ENCODE measurements at places on chromosomes 3 and 15.
A peak's percentile ranks its signal among the peaks of the same experiment; 100 is the strongest.

DNA sequence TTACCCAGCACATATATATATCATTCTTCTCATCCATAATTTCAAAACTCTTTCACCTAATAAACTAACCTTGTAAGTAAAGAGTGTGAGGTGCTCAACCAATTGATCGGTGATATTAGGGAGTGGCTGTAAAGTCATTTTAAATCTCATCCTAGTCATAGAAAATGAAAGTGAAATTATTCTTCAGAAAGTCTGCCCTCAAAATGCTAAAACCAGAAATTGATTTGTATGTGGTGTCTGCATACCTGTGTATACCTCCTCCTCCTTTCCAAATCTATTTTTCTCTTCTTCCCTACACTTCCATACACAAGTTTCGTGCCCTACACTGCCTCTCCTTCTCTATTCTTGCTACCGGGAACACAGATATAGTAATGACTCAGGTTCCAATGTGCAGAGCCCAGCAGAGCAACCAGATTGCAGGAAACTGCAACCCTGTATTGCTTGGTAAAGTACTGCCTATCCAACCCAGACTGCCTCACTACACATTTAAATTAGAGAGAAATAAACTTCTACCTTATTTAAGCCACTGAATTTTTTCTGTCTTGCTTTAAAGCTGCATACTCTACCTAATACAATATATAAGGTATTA is 7.4 kb upstream of the TBC1D5 start:
- DNase-seq = no peak

- DNase-seq = no peak
These were observed 1029.5 kb upstream of the NR2F2 start for GRCh38 chr15:95300958-95301357.

GRCh38 chr15:68576235-68576892 is 2.4 kb upstream of the CORO2B start:
- no peak for DNase-seq

DNA sequence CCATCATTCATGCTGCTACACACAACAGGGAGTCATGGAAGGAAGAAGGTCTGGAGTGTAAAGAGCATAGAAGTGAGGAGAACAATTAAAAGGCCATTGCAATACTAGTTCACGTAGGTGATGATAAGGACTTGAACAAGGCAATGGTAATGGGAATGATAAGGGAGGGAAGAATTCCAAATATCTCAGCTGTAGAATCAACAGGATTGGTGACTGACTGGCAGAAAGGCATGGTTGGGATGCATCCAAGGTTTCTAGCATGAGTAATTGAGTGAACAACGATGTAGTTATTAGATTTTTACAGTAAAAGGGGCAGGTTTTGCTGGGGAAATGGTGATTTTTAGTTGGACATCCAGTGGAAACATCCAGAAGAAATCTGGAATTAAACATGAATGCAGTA is 2.4 kb upstream of the SEC62 start:
- no peak for DNase-seq

GRCh38 chr3:42631620-42632019 is 21.9 kb upstream of the ZBTB47 start:
- no peak for DNase-seq

- DNase-seq = peak; percentile 59
These were observed 2.9 kb downstream of the SCN5A start for GRCh38 chr3:38646630-38647029.

- DNase-seq = no peak
These were observed 24.7 kb upstream of the SHF start for GRCh38 chr15:45212493-45212892.

DNA sequence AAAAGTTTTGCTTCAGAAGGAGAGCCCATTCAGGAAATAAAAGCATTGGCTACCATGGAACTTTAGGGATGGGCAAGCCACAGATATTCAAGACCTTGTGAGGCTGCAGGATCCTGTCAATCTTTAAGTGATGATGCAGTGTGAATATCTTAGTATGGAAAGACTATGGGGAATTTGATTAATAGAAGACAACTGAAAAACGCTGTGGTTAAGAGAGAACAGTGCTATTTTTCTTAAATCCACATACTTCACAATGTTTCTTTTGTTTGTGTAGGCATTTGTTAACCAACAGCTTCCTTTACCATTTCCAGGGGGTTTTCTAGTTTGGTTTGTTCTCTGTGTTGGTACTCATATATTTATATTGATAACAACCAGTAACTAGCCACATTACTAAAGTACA is 90.3 kb downstream of the TMEM212 start:
- DNase-seq = no peak

All from Daoy (cell line).